ENCODE measurements at places on chromosomes 11 and 22. TPM values are rescaled to one million over a fixed set of nuclear protein-coding genes. Genes with fewer than 3 reads are reported as not detected.

SEPTIN5 gene
- total RNA-seq, result 2.6 TPM

PKDREJ gene
- not detected for total RNA-seq

CFAP300 gene
- total RNA-seq, result 5.9 TPM

BIK gene
- 9.9 TPM for total RNA-seq

SPDYC gene
- not detected for total RNA-seq

LDLRAD3 gene
- 8.4 TPM for total RNA-seq

PRODH gene
- 0.72 TPM for total RNA-seq

MUC2 gene
- not detected for total RNA-seq

TOMM22 gene
- 109 TPM for total RNA-seq

DCDC1 gene
- total RNA-seq, result not detected

TEAD1 gene
- 38.6 TPM for total RNA-seq

OR5AN1 gene
- not detected for total RNA-seq

DLG2 gene
- 0.08 TPM for total RNA-seq

SCYL1 gene
- total RNA-seq, result 88.0 TPM

ZP1 gene
- not detected for total RNA-seq

POTEH gene
- not detected for total RNA-seq

TBX10 gene
- total RNA-seq, result not detected

SMC1B gene
- total RNA-seq, result not detected

SLC35E4 gene
- 10.4 TPM for total RNA-seq

SYT9 gene
- total RNA-seq, result not detected

SCARF2 gene
- total RNA-seq, result 3.1 TPM

POU2AF2 gene
- total RNA-seq, result not detected
